Activated CD4-positive, alpha-beta T cell treated with anti-CD3 and anti-CD28 coated beads, Interleukin-2, amount 50 U/mL, for 48 hours (primary cell): ENCODE measurements at places on chromosomes 16 and 17.

- no peak for DNase-seq
Measured at GRCh38 chr16:56343661-56344517, 81.5 kb downstream of the AMFR start.

GRCh38 chr17:81493198-81494038 lies 19.2 kb downstream of the ACTG1 start:
- no peak for DNase-seq

- no peak for DNase-seq
Measured at GRCh38 chr16:51880776-51881175, 666.2 kb downstream of the TOX3 start.

DNA sequence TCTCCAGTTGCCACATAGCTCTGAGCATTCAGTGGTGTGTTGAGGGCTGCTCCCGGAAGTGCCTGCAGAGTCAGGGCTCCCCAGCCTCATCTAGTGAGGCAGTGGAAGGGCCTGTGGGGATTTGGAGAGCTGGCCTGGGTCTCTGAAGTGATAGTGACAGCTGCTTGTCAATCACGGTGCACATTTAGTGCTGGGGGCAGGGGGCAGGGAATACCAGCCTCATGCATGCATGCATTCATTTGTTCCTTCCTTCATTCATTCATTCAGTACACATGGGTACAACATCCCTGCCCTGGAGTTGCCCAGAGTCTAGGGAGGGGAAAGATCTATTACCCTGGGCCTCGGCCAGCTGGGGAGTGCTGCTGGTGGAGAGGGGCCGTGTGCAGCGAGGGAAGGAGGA lies 11.3 kb upstream of the STH start:
- no peak for DNase-seq

DNA sequence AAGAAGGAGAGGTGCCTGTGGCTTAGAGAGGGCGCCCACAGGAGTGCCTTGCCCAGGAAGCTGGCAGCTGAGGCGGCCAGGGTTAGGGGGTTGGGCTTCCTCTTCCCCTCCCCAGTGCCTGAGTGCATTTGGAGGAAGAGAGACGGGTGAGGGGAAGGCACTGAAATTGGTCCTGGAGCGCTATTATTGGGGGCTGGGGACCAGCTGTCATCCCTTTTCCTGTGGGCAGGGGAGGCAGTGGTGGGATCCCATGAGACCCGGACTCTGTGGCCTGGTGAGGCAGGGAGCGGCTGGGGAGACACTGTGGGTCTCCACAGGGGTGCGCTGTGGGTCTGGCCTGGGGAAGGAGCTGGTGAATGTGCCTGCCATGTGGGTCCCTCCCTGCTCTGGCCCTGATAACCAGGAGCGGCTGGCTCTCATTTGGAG lies 259.7 kb downstream of the SEC14L1 start:
- DNase-seq: peak; percentile 89

DNA sequence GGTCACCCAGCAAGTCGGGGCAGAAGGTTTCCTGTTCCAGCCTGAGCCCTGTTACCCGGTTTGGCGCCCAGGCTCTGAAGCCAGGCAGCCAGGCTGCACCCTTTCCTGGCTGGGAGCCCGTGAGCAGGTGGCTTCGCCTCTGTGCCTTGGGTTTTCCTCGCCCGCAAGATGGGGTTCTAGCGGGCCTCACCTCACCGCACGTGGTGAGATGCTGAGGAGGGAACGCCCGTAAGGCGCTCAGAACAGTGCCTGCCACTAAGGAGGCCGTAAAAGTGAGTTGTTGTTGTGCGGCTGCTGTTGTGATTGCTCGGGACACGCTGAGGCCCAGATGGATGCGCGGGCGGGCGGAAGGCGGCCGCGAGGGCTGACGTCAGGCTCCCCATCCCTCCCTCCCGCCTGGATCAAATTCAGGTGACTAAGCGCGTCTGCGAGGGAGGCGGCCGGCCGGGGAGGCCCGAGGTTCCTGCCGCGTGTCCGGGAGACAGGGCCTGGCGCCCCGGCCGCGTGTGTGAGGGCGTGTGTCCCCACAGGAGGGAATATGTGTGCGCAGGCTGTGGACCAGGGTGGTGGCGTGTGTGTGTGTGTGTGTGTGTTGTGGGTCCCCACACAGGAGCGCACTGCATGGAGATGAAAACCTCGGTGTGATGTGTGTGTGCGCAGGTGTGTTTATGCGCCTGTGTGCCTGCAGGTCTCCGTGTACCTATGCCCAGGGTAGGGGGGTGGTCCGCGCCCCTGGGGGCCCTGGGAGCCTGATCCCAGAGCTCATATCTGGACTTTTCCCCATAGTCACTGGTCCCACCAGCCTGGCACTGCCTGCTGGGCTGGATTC lies 4.3 kb downstream of the CAMKK1 start:
- no peak for DNase-seq
